Hematopoietic multipotent progenitor cell treated with erythropoietin and hydrocortisone succinate and interleukin-3 and kit ligand, for 8 days (in vitro differentiated cells): ENCODE measurements at places on chromosomes 11 and 22.

DNA sequence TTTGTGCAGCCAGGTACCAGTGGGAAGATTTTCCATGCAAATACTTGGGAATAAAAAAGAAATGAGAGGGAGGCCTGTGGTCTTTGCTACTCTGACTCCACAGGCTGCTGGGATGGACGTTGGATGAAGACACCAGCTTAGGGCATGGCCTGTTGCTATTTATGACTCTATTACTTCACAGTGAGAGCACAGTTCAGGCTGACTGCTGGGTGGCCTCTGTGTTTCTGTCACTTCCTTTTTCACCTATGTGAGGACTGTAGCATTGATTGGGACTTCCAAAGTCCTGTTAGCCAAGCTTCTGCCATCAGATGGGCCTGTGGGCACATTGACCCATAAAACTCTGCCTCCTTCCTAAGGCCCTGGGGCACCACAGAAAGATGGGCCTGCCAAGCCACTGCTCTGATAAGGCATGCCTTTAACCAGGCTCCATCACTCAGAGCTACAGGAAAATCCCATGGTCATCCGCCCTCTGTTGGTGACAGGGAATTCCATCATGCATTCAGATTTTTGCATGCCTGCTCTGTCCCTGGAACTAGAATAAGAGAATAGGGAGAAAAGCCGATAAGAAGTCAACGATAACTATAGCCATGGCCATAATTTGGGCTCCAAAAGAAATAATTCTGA, 64.6 kb downstream of the KCNJ1 start:
- DNase-seq, result peak; percentile 40

DNA sequence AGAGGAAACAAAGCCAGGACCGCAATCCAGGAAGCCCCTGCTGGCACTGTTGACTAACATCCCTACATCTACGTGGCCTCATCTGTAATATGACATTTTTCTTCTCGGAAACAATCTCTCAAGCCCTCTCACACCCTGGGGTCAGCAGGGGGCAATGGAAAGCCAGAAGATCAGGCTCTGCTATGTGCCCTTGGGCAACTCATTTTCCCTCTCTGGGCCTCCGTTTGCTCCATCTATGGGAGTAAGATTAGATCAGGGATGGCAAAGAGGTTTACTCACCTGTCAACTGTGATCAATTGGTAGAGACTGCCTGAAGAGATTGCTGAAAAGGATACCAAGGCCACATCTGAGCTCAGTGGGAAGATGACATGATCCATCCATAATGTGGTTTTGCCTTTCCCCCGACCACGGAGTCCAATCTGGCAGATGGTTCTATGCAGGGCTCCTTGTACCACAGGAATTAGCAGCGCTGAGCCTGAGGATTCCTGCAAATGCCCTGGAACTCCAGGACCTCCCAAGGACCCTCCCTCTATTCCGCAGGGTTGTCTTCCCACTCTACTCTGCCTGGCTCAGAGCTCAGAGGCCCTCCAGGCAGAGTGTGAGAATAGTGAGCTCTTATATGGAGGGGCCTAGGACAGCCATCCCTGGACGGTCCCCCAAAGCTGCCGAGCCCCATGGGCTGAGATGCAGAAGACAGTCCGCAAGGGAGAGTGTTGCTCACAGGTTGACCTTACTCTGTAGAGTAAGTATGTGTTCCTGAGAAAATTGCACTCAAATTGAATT, 66.1 kb downstream of the CHST1 start:
- no peak for DNase-seq

GRCh38 chr22:24950272-24950902, 2.1 kb upstream of the KIAA1671 start:
- DNase-seq, result no peak

- no peak for DNase-seq
Measured at GRCh38 chr11:47881145-47881544, 33.0 kb upstream of the NUP160 start.

GRCh38 chr11:40647295-40647694, 812.2 kb downstream of the LRRC4C start:
- no peak for DNase-seq

- no peak for DNase-seq
Measured at GRCh38 chr22:37112084-37112728, 2.7 kb upstream of the TMPRSS6 start.

GRCh38 chr11:110373051-110373702, 56.6 kb upstream of the FDX1 start:
- DNase-seq, result no peak

DNA sequence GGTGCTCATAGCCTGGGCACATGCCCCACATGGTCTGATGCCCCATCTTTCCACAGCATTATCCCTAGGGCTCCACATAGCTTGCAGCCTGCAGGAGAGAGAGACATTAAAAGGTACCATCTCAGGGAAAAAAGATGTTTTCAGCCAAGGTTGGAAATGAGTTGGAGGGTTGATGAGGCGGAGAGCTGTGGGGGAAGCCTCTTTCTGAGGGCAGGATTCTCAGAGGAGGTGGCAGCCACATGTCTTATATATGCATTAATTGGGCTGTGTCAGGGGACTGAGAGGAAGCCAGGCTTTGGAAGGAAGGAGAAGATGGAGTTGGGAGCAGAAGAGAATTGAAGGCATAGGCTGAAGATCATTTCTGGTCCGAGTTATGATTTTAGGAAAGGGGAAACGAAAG, 57.8 kb downstream of the CEP164 start:
- no peak for DNase-seq

DNA sequence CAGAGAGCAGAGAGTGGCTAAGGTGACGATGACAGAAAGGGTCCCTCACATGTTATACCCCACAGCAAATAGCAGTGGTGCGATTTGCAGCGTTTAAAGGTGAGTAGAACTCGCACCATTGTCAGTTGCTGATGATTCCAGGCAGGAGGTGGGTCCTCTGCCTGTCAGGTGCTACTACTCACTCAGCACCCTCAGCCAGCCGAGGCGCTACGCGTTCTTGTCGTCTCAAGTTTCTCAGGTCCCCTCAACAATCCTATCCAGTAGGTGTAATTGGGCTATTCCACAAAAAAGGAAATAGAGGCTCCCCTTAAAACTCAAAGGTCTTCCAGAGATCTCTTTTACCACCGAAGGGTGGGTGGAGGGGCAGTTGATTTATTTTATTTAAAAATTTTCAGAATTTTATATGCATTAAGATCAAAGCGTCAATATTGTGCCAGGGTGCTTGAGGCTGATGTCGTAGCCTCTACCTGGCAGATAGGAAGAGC, 18.3 kb downstream of the ELF5 start:
- no peak for DNase-seq

GRCh38 chr11:122128146-122128545, 12.1 kb upstream of the BLID start:
- DNase-seq, result no peak

DNA sequence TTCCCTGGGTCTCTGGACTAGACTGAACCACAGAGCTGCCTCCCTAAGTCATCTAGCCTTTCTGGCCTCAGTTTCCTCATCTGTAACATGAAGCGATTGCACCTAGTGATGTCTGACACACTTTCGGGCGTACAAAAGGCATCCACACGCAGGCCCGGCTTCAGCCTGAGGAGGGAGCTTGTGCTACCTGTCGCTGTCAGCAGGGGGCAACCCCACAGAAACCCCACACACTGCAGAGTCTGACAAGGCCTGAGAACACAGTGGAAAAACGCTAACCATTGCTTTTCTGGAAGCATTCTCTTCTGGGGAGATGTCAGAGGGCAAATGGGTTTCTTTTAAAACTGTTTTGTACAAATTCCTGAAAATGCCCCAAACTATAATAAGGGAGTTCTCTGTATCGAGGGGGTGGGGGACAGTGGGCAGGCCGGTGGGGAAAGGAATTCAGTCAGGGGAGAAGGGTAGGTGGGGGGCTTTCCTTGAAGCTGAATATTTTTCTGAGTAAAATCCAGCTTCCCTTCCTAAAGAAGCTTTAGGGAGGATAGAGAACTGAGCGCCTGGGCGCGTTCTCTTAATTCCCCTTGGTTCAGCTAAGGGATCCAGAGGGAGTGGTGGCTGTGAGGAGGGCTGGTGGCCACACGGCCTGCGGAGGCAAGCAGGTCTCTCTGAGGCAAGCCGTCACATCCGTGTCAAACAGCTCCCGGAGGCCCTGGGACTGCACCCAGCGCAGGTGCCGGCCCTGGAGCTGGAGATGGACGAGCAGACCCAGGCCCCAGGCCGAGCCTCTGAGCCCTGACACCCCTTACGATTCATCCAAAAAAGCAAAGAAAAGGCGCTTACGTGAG, 533 bp downstream of the ELF5 start:
- DNase-seq, result peak; percentile 62

GRCh38 chr11:130798801-130799200, 117.5 kb downstream of the SNX19 start:
- DNase-seq, result no peak

DNA sequence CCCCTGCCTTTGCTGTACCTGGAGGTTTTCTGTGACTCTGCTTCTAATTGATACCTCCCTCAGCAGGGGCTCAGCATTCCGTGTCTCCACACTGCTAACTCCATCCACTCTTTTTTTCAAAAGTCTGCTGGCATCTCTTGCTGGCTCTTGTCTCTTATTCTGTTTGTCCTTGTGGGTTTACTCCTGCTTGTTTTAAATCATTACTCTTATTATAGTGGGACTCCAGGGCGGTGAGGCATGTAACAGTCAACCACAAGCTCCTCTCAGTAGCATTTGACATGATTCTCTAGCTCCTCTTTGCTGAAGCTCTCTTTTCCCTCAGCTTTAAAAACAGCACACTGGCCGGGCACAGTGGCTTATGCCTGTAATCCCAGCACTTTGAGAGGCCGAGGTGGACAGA, 260.2 kb upstream of the NARS2 start:
- DNase-seq, result no peak

- no peak for DNase-seq
Measured at GRCh38 chr11:131677828-131678470, 307.5 kb downstream of the NTM start.

GRCh38 chr11:47946682-47947559, 33.4 kb upstream of the PTPRJ start:
- peak; percentile 63 for DNase-seq

DNA sequence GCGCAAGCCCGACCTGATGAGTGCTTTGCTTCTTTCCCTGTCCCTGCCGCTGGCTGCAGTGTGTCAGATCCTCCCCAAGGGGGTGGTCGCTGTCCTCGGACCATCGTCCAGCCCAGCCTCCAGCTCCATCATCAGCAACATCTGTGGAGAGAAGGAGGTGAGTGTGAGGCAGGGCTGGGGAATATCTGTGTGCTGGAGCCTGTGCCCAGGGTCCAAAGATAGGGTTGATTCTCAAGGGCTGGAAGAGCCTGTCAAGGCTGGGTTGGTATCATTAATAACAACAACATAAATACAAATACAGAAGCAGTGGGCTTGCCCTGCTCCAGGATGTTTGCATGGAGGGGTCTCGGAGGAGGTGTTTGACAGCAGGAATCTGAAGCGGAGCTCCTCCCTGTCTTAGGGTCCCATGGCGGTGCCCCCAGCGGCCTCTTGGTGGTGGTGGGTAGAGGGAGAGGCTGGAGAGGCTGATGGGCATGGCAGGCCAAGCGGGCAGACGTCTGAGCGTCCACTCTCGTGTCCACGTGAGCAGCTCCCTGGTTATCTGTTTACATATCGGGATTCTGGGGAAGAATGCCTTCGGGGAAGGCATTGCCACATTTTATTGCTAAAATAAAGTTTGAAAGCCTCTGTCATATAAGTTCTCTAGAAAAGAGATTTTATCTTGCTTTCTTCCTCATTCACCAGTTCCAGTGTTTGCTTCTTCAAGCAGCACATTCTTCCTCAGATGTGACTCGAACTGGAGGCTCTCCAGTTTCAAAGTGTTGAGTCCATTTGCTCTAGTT, 208.4 kb upstream of the TBCEL start:
- no peak for DNase-seq

GRCh38 chr22:48556222-48556621, 1271.5 kb downstream of the BRD1 start:
- DNase-seq, result no peak

DNA sequence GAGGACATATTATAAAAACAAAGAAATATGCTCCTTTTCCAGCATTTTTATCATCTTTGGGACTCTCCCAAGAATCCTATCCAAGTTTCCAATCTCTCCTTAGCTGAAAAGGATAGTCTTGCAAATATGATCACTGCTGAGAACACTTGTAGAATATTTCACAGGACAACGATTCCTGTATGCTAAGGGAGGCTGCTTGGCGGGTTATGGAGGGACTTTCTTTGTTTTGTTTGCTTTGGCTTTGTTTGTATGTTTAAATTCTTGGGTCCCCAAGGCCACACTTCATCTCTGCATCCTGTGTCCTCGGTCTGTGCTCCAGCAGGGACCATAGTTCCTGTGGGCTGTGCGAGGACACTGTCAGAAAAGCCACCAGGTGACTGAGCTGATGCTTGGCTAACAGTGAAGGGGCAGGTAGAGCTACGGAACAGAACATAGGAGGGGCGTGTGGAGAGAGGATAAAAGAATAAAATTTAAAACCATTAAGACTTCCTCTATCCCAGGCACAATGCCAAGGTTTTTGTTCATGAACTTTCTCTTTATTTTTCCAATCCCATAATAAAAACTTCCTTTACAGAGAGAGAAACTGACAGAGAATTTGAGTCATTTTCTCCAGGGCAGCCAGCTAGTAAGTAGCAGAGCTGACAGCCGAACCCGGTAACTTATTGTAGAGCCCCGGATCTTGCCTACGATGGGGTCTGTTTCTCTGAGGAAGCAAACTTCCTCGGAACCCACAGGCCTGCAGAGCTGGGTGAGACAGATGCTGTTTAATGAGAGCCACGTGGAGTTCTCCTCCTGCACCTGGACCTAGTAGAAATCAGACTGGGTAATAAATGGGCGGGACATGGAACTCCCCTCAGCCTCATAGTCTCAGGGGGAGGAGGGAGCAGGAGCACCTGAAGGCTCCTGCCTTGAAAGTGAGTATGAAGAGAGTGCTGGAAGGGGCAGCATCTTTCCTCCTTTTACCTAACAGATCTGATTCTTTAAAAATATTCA, at the start of gene IZUMO1R:
Gene IZUMO1R, plus strand, starts transcription at position 615 of the 993 bp plus-strand sequence. CDS start 1,057 bp downstream, outside the sequence.
- no peak for DNase-seq

- DNase-seq, result no peak
Measured at GRCh38 chr11:126996036-126996804, 4.3 kb downstream of the KIRREL3 start.

- no peak for DNase-seq
Measured at GRCh38 chr22:46539169-46539568, 1.7 kb upstream of the CELSR1 start.

DNA sequence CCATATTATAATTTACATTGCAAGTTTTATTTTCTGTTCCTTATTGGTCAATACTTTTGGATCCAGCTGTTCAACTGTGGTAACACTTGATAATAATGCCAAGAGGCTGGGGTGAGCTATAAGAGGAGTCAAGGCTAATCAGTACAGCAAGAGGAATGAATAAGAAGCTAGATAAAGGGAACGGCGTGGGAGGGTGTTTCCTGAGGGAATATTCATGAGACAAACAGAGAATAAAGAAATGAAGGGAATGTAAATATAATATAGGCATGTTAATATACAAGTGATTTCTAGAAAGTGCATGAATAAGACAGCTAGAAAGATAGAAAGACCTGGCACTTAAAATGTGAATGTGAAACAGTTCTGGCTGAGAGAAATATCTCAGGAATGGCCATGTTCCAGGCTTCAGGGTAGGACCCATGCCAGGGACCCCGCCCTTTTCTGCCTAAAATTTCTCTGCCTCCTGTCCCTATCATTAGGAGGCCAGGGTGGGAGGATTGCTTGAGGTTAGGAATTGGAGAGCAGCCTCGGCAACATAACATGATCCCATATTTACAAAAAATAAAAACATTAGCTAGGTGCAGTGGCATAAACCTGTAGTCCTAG, 3.9 kb downstream of the OR51B4 start:
- peak; percentile 84 for DNase-seq

GRCh38 chr22:50446708-50447575, 27.9 kb downstream of the SBF1 start:
- no peak for DNase-seq
